ENCODE measurements at places on chromosomes 2 and 18.

DNA sequence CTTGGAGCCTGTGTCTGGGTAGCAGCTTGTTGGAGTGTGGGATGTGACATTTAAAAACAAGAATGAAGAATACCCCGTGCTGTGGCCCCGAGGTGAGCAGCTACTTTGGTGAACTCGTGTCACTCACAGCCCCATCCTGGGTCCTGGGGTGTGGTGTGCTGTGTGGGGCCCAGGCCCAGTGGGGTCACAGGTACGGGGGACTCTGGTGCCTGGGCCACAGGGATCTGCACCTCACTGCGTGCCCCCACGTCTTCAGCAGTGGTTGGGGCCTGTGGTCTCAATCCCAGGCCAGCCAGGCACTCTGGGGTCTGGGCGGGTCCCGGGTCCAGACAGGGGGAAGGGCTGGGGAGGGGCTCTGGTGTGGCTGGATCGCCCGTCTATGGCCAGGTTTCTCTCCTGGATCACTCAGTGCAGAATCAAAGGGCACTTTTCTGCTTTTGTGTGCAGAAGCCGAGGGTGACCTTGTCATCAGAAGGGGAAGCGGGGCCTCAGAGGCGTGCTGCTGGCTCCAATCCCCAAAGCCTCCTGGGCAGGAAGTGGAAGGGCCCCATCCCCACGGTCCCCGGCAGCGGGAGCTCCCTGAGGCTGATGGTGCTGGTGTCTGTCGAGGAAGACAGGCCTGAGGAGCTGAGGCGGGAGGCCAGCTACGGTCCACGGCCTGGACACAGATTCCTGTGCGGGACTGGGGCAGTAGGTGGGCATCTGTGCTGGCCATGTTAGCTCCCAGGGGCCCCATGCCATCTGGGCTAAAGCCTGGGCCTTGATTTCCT is 1.4 kb downstream of the GPR35 start:
- DNase-seq = no peak

- no peak for DNase-seq
These were observed 15.6 kb downstream of the TRABD2A start for GRCh38 chr2:84865181-84865783.

- DNase-seq = peak; percentile 79
These were observed 265.7 kb upstream of the HS6ST1 start for GRCh38 chr2:128584296-128584890.

GRCh38 chr2:179671043-179671981 is 190.1 kb downstream of the ZNF385B start:
- DNase-seq = no peak

DNA sequence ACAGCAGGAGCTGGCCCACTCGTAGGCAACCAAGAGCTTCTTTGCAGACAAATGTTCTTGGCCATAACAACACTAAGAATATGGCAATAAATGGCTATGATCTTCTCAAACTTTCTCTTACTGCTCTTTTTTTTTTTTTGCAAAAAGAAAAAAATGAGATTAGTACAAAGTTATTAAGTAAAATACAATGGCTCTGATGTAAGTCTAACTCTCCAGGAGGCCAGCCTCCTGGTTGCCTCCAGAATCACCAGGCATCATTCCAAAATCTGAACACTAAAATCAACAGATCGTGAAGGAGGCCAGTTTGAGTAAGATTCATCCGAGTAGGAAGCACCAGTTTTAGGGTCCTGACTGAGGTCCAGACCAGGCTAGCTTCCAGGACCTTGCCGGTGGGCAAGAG is 20.8 kb upstream of the FIGN start:
- no peak for DNase-seq
